Psoas muscle (tissue), 8 donors: ENCODE measurements at places on chromosomes 2 and 18. TPM values are rescaled to one million over a fixed set of nuclear protein-coding genes. Genes with fewer than 3 reads are reported as not detected.

RAB6D gene
- not detected for total RNA-seq

LAMA3 gene
- 4.2 TPM for total RNA-seq

FNDC4 gene
- total RNA-seq = 3.9 TPM

CCL20 gene
- total RNA-seq = 0.92 TPM

CNGA3 gene
- total RNA-seq = not detected

MAIP1 gene
- total RNA-seq = 20.8 TPM

ABCB11 gene
- total RNA-seq = 0.12 TPM

AQP12A gene
- not detected for total RNA-seq

ONECUT2 gene
- total RNA-seq = 0.02 TPM

PRKRA gene
- 90.0 TPM for total RNA-seq

GLI2 gene
- 0.71 TPM for total RNA-seq

DNA sequence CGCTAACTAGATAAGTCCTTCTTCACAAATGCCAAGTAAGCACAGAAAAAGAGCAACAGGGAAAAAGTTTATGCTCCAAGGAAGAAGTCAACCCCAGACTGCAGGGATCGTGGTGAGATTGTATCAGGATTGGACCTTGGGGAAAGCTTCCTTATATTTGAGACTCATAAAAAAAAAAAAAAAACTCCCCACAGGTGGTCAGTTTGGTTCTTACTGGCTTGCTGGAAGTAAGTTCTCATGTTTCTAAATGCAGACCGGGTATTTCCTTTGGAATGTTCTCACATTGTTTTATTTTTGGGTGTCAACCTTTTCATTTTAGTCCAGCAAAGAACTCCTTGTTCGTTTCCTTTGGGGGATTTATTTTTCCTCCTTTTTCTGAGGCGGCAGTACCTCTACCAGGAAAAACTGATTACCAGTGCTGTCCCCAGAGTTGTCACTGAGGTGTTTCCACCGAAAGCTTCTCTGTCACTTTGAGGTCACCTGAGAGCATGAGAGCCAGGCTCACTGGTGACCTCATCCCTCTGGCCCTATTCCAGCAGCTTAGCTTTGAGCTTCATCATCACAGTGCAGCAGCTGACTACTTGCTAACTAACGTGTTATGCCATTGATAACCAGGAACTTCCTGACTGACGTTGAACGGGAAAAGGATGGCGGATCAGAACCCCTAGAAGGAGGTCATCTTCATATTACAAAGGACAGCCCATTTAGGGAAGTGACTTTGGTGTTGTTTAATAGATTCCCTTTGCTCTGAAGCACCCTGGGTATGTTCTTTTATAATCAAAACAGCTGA lies 16.8 kb upstream of the ATP8B1 start:
- DNase-seq = peak; percentile 62

DNA sequence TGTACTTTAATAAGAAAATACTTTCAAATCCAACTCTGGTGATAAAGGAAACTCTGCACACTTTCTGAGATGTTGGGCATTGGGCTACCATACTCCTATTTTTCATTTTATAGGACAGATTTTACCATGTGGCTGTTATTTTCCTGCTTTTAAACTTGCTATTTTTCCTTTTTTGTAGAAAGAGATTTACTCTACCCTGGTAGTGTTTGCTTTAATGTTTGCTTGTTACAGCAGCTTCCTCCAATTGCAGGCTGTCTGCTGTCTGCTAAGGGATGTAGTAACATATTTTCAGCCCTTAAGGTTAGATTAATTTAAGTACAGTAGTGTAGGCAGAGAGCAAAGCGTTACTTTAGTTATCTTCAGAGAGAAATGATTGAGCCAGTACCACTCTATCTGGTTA lies 38.6 kb downstream of the MARCHF7 start:
- no peak for DNase-seq

DNA sequence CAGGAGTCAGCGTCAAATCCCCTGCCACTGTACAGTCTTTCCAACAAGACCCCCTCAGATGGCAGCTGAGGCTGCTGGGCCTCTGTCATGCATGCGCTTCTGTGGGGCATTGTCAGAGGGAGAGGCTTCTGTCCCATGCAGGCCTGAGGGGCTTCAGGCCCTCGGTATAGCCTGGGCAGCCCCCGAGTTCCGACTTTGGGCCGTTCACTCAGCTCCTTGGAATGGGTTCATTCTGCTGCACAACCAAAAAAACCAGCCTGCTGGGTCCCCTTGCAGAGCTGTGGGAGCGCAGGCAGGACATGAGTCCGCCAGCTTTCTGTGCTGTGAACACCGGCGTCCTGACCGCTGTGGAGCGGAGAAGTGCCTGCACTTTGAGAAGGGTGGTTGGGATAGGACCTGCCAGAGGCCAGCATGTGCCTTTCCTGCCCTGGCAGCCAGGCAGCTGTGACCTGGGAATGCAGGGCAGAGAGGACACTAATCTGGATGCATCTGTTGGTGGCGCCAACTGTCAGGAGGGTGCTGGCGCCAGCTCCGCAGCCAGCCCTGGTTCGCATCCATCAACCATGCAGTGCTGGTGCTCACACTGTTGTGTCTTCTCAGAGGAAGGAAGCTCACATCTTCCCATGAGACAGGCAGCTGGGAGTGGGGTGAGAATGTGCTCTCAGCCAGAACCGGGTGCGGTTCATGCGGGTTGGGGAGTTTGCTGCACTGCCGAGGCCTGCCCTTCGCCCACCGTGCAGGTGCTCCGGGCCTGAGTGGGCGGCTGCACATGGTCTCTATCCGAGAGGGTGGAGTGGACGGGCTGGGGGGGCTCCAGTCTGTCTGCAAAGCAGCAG lies 14.3 kb downstream of the ARHGEF4 start:
- DNase-seq = no peak

DNA sequence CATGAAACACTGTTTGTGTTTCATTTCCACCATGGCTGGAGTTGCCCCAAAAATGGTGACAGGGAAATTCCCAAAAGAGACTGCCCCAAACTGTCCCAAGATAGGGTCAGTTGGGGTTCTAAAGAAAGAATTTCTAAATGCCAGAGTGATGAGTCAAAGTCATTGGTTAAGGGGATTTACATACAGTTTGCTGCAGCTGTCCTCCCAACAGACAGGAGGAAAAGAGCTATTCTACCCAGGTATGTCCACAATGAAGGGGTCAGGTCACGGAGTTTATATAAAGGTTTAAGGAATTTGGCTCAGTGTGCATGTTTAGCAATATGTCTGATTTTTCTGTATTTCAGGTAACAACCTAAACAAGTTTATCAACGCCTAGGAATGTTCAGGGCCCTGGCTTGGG lies 344.1 kb downstream of the TDRD15 start:
- DNase-seq = no peak

DNA sequence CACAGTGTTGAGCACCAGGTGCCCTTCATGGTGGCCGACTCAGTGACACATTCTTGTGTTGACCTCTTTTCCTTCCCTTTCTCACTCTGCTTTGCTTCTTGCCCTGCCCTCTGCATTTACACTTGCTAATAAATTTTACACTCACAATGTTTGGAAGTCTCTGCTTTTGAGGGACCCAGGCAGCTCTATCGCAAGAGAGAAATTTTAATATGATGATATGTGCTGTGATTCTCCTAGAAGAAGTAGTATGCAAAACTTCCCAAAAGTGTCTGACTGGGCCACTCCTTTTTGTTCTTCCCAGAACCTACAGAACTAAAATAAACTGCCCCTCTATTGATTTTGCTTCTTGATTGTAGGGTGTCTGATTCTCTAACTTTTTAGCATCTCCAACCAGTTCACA lies 135.0 kb downstream of the IRS1 start:
- no peak for DNase-seq

GRCh38 chr2:217288472-217289063 lies 428.7 kb upstream of the TNP1 start:
- no peak for DNase-seq

GRCh38 chr18:51811883-51812282 lies 528.1 kb upstream of the DCC start:
- DNase-seq = no peak

GRCh38 chr18:63322206-63322605 lies 2.6 kb upstream of the BCL2 start:
- DNase-seq = no peak

GRCh38 chr2:160144280-160144990 lies 55.6 kb downstream of the ITGB6 start:
- no peak for DNase-seq

DNA sequence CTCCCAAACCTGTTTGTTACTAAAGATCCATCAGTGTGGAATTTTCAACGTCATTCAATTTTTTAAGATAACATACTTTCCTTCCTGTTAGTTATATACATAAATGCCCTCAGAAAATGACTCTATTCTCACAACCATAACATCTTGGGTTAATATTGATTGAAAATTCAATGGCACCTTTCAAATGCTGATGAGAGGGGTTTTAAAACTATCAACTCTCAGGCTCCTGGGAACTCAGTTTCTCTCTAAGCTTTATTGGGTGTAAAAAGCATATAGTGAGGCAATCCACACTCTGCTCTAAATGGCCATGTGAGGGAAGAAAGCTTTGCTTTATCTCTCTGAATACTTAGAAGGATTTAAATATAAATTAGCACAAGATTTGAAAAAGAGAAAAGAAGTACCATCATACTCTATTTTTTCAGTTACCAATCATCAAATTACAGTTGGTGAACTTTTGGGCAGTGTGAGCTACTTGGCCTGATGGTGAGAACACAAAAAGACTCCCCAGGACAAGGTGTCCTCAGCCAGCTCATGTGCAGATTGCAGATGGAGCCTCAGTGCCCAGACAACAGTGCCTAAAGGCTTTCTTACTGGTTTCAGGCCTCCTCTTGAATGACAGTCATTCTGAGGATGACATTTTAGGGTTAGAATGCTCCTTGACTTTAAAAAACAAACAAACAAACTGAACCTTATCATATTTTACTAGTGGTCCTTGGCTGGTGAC lies 24.6 kb upstream of the CERS6 start:
- no peak for DNase-seq

- no peak for DNase-seq
Measured at GRCh38 chr2:1793001-1793867, 48.9 kb upstream of the PXDN start.

DNA sequence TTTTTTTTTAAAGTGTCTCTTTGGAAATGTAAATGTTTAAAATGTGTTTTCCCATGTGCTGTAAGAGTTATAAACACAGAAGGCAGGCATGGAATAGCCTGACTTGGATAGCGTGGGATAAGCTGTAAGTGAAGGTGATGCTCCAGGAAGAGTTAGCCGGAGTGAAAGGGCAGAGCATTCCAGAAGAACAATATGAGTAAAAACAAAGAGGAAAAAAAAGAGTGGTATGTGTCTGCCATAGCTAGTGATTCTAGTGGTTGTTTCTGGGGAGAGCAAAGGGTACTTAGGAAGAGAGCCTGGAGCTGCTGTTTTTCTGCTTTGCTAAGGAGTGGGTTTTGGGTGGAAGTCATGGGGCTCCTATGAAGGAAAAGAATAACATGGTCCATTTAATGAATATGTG lies 126.9 kb upstream of the DLGAP1 start:
- DNase-seq = no peak

- DNase-seq = no peak
Measured at GRCh38 chr2:228064024-228064423, 117.5 kb downstream of the SPHKAP start.

GRCh38 chr2:178271629-178272333 lies 77.5 kb downstream of the OSBPL6 start:
- peak; percentile 85 for DNase-seq

- DNase-seq = no peak
Measured at GRCh38 chr2:223503746-223504145, 98.4 kb downstream of the SCG2 start.

DNA sequence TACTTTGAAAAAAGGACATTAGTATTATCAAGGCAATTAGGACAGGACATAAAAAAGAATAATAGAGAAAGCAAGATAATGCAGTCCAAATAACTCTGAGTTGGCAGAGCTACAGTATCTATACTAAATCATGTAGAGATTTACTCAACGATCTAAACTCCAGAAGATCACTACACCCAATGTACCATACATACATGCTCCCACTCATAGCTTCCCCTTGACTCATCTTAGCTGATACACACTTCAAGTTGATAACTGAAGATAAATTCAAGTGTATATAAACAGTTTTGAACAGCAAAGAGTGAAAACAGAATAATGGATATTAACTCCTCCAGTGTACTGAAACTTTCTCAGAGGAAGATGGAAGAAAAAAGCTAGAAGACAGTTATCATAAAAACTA lies 78.5 kb downstream of the SESTD1 start:
- DNase-seq = no peak

GRCh38 chr18:49365346-49365745 lies 95.1 kb downstream of the DYM start:
- no peak for DNase-seq

DNA sequence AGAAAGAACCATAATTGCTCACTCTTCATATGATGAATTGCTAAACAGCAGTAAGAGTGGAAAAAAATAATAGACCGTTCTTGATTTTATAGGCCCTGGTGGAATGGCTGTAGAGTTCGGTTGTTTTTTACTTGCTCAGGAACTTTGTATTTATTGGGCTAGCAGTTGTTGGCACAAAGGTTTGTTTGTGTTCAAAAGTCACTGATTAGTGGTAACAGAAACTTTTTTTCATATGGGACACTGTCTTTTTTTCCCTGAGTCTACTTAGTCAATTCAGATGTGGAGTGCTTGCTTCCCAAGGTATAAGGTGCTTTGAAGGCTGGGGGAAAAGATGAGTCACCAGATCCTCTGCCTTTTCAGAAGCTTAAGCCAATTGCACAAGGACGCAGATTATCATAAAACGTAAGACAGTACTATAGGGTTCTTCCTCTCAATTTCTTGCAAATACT lies 25.8 kb downstream of the PHLPP1 start:
- no peak for DNase-seq

- DNase-seq = no peak
Measured at GRCh38 chr2:66839551-66840320, 404.8 kb downstream of the MEIS1 start.

DNA sequence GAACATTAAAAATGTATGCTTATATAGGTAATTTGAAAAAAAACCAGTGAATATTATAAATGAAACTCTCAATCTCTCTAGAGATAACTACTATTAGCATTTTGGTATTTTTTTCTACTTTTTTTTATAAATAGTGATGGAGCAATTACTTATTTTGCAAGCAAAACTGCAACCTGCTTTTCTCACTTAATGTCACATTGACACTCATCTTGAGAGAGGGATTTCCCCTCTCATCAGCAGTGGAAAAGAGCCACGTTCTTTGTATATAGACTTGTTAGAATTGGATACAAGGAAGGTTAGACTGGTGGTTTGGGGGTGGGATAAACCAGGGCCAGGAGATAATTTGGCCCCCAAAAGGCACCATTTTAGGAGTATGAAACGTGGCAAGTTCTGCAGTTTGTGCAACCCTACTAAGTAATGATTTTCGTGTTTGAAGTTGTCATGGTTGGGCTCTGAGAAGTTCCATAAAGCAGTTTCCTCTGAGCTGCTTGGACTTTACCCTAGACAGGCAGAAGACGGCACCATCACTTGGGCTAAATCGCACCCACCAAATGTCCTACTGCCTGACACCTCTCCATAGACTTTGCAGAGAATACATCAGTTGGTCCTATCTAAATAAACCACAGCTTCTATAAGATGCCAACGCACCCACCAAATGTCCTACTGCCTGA lies 194.0 kb downstream of the ACTR3 start:
- no peak for DNase-seq

- no peak for DNase-seq
Measured at GRCh38 chr18:72530622-72531021, 13.5 kb downstream of the CBLN2 start.

- DNase-seq = no peak
Measured at GRCh38 chr18:36281936-36282335, 15.6 kb upstream of the FHOD3 start.
